Activated CD8-positive, alpha-beta memory T cell treated with anti-CD3 and anti-CD28 coated beads for 1 hour (primary cell): ENCODE measurements at places on chromosomes 7 and 10.

DNA sequence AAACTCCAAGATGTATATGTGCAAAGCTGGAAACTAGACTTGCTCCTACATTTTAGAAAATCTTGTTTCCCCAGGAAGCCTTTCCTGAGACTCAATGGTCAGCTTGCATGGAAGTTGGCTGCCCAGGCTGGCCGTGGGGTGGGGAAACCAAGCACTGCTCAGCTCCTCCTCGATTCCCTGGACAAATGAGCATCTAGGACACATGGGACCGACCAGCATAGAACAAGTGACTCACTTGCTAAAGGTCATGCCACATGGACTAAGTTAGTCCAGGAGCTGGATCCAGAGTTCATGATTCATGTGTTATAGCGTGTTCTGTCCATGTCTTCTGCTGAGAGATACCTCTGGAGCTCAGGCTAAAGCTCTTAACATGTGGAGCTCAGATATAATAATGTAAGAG is 6.2 kb downstream of the FAM180A start:
- no peak for DNase-seq

- no peak for DNase-seq
Measured at GRCh38 chr10:29245476-29245875, 43.4 kb upstream of the LYZL1 start.

DNA sequence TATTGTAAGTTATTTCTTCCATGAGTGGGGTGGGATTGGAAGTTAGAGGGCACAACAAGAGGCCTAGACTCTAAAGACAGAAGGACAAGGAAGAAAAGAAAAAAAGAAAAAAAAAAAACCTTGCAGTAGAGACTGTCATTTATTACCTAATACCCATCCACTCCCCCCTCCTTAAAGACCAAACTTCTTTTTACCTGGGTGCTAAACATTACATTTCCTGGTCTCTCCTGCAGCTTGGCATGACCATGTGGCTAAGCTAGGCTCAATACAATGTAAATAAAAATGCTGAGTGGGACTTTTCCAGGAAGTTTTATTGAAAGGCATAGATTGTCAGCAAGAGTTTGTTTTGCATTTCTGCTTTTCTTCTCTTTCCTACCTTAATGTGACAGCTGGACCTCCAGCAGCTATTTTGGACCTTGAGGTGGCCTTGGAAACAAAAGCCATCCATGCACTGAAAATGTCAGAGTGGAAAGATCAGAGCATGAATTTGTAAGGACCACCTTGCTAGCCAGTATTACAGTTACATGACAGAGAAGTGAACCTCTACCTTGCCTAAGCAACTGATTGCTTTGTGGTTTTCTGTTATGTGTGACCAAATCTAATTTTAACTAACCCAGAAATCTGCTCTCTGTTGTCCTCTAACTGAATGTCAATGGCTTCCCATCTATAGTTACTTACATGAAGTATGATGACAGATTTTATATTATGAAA is 81.3 kb upstream of the SFMBT2 start:
- no peak for DNase-seq

- no peak for DNase-seq
Measured at GRCh38 chr10:67433276-67433675, 262.7 kb downstream of the CTNNA3 start.

- DNase-seq: no peak
Measured at GRCh38 chr10:99534450-99534938, 1.8 kb downstream of the NKX2-3 start.

- DNase-seq: no peak
Measured at GRCh38 chr7:24756545-24757352, 515 bp downstream of the GSDME start.

DNA sequence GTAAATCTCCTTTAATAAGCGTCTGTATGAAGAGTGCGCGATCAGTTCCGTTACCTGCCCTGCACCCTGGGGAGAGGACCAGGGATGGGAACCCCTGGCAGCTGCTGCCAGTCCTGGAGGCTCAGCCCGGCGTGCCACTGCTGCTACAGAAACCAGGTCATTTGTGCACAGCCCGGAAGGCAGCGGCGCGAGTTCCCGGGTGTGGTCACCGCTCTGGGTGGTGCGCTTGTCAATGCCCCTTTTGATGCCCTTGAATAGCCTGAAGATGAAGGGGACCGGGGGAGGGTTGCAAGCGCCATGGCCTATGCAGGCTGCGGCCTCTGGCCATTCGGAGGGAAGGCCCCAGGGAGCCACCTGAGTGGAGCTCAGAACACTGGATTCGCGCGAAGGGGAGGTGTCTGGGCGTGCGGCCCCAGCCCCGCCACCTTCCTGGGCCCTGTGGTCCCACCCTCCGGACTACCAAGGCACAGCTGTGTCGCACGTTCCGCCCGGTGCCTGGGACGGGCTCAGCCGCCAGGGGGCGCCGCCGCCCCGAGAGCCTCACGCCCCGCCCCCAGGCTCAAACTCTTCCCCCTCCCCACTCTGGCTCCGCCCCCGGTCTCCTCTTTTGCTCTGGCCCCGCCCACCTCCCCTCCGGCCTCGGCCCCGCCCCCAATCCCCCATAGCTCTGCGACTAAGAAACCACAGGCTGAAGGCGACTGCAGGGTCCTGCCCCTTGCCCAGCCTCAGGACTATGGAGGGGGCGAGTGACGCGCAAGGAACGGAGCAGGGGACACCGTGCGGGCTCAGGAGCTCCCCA is 16.5 kb downstream of the AP5Z1 start:
- DNase-seq: peak; percentile 58

DNA sequence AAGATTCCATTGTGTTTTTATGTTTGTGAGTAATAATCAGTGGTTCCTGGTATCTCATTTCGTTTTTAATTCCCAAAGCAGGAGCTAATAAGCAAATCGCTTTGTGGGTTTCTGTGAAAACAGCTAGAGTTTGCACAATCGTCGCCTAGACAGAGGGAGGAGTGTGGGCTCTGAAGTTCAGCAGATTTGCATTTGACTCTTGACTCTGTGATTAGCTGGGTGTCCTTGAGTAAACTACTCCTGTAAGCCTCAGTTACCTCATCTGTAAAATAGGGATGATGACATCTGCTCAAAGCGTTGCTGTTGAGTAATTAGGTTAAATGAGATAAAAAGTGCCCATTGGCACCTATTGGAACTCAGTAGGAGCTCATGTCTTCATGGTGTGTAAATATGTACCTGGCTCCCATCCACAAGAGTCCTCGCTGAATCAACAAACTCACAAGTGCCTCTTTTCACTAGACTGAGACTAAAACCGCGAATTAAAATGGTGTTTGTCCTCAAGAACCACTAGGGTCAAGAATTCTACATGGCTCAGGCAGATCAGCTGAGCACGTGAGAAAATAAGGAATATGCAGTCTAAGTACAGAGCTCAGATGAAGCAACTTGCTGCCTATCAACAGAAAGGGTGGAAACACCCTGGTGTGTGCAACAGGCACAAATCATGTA is 385.8 kb upstream of the C7orf33 start:
- DNase-seq: no peak

GRCh38 chr7:28793381-28794085 is 164.6 kb downstream of the TRIL start:
- no peak for DNase-seq

- no peak for DNase-seq
Measured at GRCh38 chr10:82409671-82410070, 534.7 kb downstream of the NRG3 start.

GRCh38 chr7:153934629-153935028 is 117.6 kb upstream of the DPP6 start:
- no peak for DNase-seq
